B cell (primary cell): ENCODE measurements at places on chromosomes 2 and 18. TPM values are rescaled to one million over a fixed set of nuclear protein-coding genes. Genes with fewer than 3 reads are reported as not detected.

The FBLN7 gene
- 1.1 and 1.2 TPM in 2 replicates for total RNA-seq

DNA sequence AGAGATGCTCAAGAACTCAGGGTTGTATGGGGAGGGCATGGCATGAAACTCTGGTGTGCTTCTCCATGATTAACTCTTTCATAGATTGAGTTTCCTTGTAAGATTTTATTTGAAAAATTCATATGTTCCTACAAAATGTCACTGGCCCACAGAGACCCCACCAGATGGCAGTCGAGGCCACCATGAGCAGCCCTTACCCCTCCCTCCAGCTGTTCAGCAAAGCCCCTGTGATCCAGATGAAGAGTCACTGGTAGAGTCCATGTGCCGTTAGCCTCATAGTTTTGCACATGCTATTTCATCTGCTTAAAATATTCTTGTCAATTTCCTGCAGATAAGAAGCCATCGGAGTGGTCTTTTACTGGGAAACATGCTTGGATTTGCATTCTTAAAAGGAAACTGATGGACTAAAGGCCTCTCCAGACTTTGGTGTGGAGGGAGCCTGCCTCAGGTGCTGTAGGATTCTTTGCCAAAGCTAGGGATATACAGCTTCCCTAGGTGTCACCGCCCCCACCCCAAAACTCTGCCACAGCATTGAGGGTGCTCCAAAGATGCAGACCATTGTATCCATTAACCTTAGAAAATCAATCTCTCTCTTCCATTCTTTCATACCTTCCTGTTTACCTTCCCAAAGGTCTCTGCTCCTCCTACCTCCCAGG, 18.8 kb downstream of the ZNF385B start:
- no peaks in the 10 kb centered on the region for H3K36me3 ChIP-seq
- no peaks in the 10 kb centered on the region for H3K4me1 ChIP-seq
- DNase-seq, result no peak
- H3K27me3 ChIP-seq, result no peaks in the 10 kb centered on the region

The UGT1A4 gene
- not detected in 2 replicates for total RNA-seq

DNA sequence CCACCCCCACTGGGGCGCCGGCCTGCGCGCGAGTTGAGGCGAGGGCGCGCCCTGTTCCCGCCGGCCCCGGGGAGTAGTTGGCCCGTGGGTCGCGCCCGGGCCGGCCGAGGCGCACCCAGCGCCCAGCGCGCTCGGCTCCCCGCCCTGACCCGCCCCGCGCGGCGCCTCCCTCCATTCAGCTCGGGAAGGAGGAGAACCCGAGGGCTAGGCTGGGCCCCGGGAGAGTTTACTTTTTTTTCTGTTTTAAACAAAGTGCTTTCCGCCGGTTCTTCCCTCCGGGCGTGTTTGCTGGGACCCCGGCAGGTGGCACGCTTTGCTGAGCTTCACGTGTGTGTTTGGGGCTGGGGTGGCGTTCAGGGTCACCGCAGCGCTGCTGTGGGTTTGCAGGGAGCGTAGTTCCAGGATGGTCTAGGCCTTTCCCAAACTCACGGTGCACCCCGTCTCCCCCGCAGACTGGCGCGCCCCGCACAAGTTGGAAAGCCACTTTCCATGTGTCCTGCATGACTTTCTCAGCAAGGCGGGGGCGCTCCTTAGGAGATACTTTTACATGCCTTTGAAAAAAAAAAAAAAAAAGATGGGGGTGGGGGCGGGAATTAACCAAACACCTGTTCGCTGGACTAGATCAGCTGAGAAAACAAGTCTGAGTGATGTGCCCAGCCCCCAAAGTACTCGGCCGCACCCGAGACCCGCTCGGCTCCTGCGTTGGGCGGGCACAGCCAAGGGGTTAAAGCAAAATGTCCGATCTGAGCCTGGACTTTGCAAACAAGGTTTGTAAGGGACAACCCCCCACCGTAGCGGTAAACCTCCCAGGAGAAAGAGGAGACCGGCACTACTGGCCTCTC, 825 bp downstream of the ITGA6 start:
- H3K27ac ChIP-seq, result no peak overlapping the region
- DNase-seq, result peak; percentile 51
- H3K4me3 ChIP-seq, result peak overlapping the region; percentile 48
- peaks cover 49% of the 10 kb centered on the region for H3K27me3 ChIP-seq
- H3K36me3 ChIP-seq, result no peaks in the 10 kb centered on the region

GRCh38 chr2:191691016-191691735, 13.2 kb downstream of the NABP1 start:
- peaks cover 4% of the 10 kb centered on the region for H3K36me3 ChIP-seq
- H3K4me1 ChIP-seq, result peaks cover 3% of the 10 kb centered on the region
- H3K4me3 ChIP-seq, result no peak overlapping the region
- peak; percentile 83 for DNase-seq
- H3K27me3 ChIP-seq, result no peaks in the 10 kb centered on the region

The FSIP2 gene
- 0.41 and 0.54 TPM in 2 replicates for total RNA-seq

The SLC9A2 gene
- not detected in 2 replicates for total RNA-seq

- H3K4me1 ChIP-seq, result peaks cover 4% of the 10 kb centered on the region
- DNase-seq, result no peak
- H3K27me3 ChIP-seq, result no peaks in the 10 kb centered on the region
- no peak overlapping the region for H3K27ac ChIP-seq
These were observed 155.5 kb downstream of the IKZF2 start for GRCh38 chr2:212995920-212996319.

DNA sequence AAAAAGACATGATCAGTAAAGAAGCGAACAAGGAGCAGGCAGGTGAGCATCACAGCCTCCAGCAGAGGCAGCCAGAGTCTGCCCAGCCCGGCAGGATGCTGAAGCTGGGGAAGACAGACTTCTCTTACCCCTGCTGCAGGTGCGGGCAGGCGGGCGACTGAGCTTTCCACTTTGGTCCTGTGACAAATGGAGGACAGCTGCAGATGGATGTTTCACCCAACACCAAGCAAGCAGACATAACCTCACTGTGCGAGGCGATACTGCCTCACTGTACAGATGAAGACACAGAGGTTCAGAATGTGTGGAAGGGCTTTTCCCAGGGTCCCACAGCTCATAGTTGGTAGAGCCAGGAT, 251.0 kb downstream of the AFF3 start:
- H3K36me3 ChIP-seq, result peaks cover 32% of the 10 kb centered on the region
- no peak overlapping the region for H3K4me3 ChIP-seq
- H3K4me1 ChIP-seq, result no peaks in the 10 kb centered on the region
- H3K27ac ChIP-seq, result no peak overlapping the region

- no peaks in the 10 kb centered on the region for H3K4me1 ChIP-seq
- no peak overlapping the region for H3K27ac ChIP-seq
- H3K4me3 ChIP-seq, result no peak overlapping the region
- no peaks in the 10 kb centered on the region for H3K27me3 ChIP-seq
- no peaks in the 10 kb centered on the region for H3K36me3 ChIP-seq
These were observed 170.4 kb downstream of the ZNF521 start for GRCh38 chr18:25181581-25181980.

The TSPYL6 gene
- not detected in 2 replicates for total RNA-seq

- no peaks in the 10 kb centered on the region for H3K27me3 ChIP-seq
- H3K36me3 ChIP-seq, result no peaks in the 10 kb centered on the region
- H3K4me1 ChIP-seq, result no peaks in the 10 kb centered on the region
- no peak overlapping the region for H3K4me3 ChIP-seq
- no peak overlapping the region for H3K27ac ChIP-seq
- no peak for DNase-seq
These were observed 43.1 kb downstream of the INHBB start for GRCh38 chr2:120389036-120389391.

DNA sequence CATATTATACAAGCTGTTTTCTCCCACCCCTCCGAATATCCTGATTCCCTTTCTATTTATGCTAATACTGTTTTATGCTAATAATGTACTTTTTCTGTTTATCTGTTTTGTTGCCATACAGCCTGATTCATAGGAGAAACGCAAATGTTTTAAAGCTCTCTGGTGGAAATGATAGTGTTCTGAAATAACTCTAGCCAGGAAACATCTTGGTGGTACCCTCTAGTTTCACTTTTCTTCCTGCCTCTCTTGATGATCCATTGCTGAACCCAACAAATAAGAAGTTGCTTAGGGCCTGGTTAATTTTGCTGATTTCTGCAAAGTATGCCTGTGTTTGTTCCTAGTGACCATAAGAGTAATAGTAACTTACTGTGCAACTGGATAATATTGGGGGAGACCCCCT, 148.4 kb upstream of the KCTD1 start:
- no peaks in the 10 kb centered on the region for H3K4me1 ChIP-seq
- H3K36me3 ChIP-seq, result no peaks in the 10 kb centered on the region
- no peak overlapping the region for H3K27ac ChIP-seq
- no peak overlapping the region for H3K4me3 ChIP-seq
- no peaks in the 10 kb centered on the region for H3K27me3 ChIP-seq
